ENCODE measurements at places on chromosomes 1 and 21.

- peak; percentile 31 for DNase-seq
Measured at GRCh38 chr1:245129319-245130240, 25.2 kb upstream of the KIF26B start.

DNA sequence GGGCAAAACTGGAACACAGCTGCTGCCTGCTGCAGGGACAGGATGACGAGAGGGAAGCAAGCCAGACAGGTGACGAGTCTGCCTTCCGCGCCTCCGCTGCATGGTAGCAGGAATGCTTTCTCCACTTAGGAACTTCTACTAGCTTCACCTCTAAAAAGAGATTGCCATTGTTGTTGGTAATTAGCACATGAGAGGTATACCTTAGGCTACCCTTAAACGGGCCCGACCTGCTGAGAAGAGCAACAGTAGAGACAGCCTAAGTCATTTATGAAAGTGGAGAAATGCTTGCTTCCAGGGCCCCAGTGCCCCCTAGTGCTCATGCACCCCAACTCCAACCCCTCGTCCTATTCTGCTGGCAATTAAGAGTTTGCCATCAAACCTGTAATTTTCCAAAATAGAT is 96.9 kb upstream of the AKT3 start:
- no peak for DNase-seq

GRCh38 chr1:179015396-179015795 is 10.3 kb upstream of the FAM20B start:
- DNase-seq: no peak

DNA sequence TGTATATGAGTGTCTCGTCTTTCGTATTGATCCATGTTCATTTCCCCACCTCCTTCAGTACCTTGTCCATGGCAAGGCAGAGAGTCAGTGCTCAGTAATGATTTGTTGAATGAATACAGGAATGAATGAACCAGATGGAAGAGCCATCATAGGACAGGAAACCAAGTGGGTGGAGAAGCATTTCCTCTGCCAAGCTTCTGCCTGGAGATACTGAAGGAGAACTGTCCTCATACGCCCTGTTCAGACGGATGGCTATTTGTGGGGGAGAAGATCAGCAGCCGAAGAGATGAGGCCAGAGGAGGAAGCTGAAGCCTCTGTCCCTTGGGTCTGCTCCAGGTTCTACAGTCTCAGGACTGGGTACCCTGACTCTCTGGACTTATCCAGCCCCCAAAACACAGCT is 5.8 kb downstream of the FAM43B start:
- DNase-seq: no peak

DNA sequence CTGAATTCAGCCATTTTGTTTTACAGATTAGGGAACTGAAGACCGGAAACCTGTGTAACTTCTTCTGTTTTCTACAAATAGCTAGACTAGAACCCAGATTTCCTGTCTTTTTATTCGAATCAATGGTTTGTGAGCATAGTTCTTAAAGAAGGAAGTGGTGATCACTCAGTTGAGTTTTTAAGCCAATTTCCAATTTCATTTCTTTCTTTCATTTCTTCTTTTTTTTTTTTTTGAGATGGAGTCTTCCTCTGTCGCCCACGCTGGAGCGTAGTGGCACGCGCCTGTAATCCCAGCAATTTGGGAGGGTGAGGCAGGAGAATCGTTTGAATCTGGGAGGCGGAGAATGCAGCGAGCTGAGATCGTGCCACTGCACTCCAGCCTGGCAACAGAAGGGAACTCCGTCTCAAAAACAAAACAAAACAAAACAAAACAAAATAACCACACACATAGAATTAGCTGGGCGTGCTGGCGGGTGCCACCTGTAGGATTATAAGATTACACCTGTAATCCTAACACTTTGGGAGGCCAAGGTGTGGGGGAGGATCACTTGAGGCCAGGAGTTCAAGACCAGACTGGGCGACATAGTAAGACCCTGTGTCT is 3.0 kb upstream of the MDM4 start:
- no peak for DNase-seq

DNA sequence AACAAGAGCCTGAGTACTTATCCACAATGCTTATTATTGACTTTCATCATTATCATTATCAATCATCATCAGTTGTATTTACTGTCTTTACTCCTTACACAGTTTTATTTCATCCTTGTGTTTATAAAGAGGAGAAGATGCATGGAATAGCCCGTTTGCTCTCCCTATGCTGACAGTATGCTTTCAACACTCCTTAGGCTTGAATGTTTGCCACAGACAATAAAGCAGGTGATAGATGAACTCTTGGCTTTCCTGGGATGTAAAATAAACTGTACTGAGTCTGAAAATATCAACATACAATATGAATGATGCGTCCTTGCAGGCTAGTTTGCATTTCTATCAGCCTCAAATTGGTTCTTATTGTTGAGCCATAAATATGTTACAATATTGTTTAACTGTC is 891.8 kb upstream of the NCAM2 start:
- DNase-seq: no peak

All from astrocyte (in vitro differentiated cells and primary cell).